ENCODE measurements at places on chromosomes 13 and 19.

DNA sequence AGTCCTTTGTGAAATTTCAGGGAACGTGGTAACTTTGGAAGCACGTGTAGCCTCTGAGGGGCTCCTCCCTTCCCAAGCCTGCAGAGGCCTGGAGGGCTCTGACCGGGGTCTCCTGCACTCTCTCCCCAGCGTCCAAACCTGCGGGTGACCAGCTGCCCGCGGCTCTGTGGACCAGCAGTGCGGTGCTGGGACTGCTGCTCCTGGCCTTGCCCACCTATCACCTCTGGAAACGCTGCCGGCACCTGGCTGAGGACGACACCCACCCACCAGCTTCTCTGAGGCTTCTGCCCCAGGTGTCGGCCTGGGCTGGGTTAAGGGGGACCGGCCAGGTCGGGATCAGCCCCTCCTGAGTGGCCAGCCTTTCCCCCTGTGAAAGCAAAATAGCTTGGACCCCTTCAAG, 2.7 kb upstream of the TPGS1 start:
- no peak for DNase-seq

DNA sequence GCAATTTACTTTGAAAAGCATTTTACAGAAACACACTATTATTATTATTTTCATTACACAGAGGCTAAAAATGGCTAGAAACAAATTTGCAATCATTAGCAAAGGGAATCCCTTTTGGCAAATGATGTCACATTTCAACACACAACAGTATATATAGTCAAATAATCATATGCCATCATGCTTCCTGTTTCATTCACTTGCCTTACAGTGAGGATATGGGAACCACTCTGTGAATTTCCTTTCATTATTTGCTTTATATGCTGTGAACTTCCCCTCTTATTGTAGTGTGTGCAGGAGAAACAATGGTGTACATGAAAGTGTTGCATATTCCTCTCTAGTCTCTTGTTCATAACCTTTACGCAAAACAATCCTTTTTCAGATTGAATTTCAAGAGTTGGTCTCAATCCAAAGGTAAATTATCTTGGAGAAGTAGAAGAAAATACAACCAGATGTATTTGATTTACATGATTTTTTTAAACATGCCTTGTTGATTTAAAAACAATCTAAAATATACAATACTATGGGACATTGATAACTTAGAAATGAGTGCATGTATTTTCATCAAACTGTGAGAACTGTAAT, 657.3 kb downstream of the EFNB2 start:
- no peak for DNase-seq

DNA sequence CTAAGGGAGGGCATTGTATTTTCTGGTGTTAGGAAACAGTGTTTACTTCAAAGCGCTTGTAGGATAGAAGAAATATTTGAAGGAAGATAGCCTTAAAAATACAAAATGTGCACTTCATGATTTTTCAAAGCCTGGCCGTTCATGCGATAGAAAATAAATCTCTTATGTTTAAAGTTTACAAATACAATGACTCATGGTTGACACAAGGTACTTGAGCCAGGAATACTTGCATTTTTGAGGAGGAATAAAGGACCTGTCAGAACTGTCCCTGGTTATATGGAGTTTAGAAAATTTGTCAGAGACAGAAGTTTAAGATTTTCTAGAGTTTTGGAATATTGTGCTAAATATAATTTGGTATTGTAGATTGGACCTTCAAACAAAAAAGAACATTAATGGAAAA, 1223.2 kb upstream of the SLC10A2 start:
- DNase-seq: no peak

- no peak for DNase-seq
These were observed 499.1 kb downstream of the LIG4 start for GRCh38 chr13:107716241-107716640.

- no peak for DNase-seq
These were observed 8.8 kb upstream of the CD22 start for GRCh38 chr19:35320065-35320713.

- no peak for DNase-seq
These were observed 13.7 kb upstream of the SOX1 start for GRCh38 chr13:112053167-112053743.

DNA sequence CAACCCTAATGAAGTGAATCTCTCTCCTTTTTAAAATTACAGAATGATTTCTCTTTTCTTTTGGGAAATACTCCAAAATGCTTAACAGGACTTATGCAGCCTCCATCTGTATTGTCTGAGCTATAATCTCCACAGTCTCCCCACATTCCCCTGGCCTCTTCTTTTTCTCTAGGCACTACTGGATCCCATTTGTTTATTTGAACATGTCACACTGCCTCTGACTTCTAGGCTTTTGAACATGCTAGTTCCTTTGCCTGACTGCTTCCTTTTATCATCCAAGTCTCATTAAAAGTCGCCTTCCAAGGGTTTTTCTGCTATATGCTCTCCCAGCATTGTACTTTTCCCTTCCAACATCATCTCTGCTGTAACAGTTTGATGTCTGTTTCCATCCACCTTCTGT, 548.7 kb downstream of the PCDH9 start:
- DNase-seq: no peak

DNA sequence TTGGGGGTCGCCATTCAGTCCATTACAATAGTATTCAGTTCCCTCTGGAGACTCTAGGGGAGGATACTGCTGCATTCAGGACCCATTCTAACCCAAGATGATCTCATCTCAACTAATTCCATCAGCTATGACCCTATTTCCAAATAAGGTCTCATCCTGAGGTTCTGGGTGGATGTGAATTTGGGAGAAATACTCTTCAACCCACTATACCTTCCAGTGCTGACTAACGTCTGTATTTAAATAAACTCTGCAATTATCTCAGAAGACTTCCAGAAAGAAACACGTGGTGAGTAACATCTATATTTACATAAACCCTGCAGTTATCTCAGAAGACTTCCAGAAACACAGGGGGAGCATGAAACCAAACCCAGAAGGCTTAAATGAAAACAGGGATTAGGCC, 1300.7 kb downstream of the PCDH9 start:
- DNase-seq: no peak

- no peak for DNase-seq
These were observed 9.2 kb downstream of the UBXN6 start for GRCh38 chr19:4448147-4448985.

DNA sequence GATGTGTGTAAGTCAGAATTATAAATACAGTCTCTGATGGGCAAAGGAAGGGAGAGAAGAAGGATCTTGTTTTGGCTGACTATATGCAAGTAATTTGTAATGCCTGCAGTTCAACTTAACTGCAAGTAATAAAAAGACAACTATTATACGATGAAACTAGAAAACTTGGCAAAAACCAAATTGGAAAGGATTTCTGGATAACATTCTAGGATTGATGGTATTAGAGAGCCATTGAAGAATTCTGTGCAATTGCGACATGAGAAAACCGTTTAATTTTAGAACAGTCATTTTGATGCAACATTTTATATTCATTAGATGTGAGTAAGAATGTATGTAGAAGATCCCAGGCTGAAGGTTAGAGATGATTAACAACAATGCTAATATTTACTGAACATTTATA, 1334.1 kb downstream of the EFNB2 start:
- DNase-seq: no peak

DNA sequence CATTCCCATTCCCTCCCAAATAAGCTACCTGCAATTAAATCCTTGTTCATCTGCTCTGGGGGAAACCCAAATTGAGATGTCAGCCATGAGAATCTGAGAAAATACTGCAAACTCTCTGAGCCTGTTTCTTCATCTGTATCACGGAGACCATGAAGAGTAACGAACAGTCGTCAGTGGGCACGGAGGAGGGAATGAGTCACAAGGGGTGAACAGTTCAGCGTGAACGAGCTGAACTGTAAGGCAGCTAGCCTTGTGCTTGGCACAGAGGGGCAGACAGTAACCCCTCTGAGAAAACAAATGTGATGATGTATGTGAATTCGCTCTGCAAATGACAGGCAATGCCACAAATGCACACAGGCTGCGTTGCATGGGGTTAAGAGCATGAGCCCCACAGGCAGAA, 288.7 kb downstream of the FOXO1 start:
- DNase-seq: no peak

GRCh38 chr19:30647891-30648720, 275.9 kb downstream of the ZNF536 start:
- DNase-seq: no peak

- no peak for DNase-seq
These were observed 7.9 kb upstream of the TMPRSS9 start for GRCh38 chr19:2352121-2352520.

DNA sequence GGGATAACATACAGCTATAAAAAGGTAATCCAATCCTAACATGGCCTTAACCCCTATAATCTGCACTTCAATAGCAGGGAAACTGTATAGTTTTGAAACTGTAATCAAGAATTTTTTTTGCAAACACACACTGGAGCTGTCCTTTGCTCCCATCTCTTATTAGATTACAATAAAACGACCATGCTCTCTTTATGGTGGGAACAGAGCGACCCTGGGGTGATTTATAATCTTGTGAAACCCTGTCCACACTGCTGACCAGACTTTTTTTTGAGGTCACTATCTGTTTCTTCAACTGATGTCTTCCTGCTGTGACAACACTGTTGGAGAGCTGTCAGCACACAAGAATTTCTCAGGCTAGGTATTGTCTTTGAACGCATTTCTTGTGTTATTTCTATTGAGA, 35.3 kb downstream of the DACH1 start:
- DNase-seq: no peak

GRCh38 chr19:21485926-21486325, 19.5 kb upstream of the ZNF429 start:
- no peak for DNase-seq
